ENCODE measurements at places on chromosomes 4 and X. TPM values are rescaled to one million over a fixed set of nuclear protein-coding genes. Genes with fewer than 3 reads are reported as not detected.

The KLB gene
- total RNA-seq: not detected

The AMTN gene
- total RNA-seq: not detected

The TGIF2LX gene
- not detected for total RNA-seq

The KCNIP4 gene
- not detected for total RNA-seq

The ADH1B gene
- total RNA-seq: 0.59 TPM

The CHRDL1 gene
- total RNA-seq: 25.9 TPM

The ASB12 gene
- not detected for total RNA-seq

The F8A1 gene
- 3.8 TPM for total RNA-seq

The CLDN22 gene
- total RNA-seq: not detected

The DUX4 gene
- total RNA-seq: not detected

The CXorf38 gene
- total RNA-seq: 14.7 TPM

The GLRA3 gene
- not detected for total RNA-seq

The MAP9 gene
- total RNA-seq: 18.1 TPM

The NCAPG gene
- 4.0 TPM for total RNA-seq

The PNMA5 gene
- total RNA-seq: not detected

The SUPT20HL2 gene
- total RNA-seq: not detected

The CHIC2 gene
- total RNA-seq: 73.1 TPM

The TEC gene
- total RNA-seq: 1.8 TPM

The ANKRD17 gene
- 49.9 TPM for total RNA-seq

The SYN1 gene
- total RNA-seq: under 0.01 TPM

The PDK3 gene
- total RNA-seq: 9.0 TPM

The ARMCX4 gene
- 5.0 TPM for total RNA-seq

The CTAG2 gene
- 0.88 TPM for total RNA-seq

The MAGEA3 gene
- total RNA-seq: not detected

The RHOXF1 gene
- total RNA-seq: not detected

The CABS1 gene
- not detected for total RNA-seq

The HPGDS gene
- total RNA-seq: not detected

The RTL3 gene
- total RNA-seq: under 0.01 TPM

The ARHGAP24 gene
- 52.5 TPM for total RNA-seq

The DDIT4L gene
- total RNA-seq: 2.2 TPM

The ZAR1 gene
- not detected for total RNA-seq

The MAGEA2B gene
- total RNA-seq: not detected

The SERTM2 gene
- total RNA-seq: under 0.01 TPM

The FAM241A gene
- total RNA-seq: 2.1 TPM

The RHOXF2 gene
- total RNA-seq: under 0.01 TPM

All from osteoblast (primary cell).